ENCODE measurements at places on chromosomes 13 and 19.

GRCh38 chr13:77040076-77040475 lies 13.1 kb upstream of the FBXL3 start:
- DNase-seq = no peak

GRCh38 chr19:9752701-9753443 lies 15.7 kb downstream of the ZNF846 start:
- DNase-seq = no peak

DNA sequence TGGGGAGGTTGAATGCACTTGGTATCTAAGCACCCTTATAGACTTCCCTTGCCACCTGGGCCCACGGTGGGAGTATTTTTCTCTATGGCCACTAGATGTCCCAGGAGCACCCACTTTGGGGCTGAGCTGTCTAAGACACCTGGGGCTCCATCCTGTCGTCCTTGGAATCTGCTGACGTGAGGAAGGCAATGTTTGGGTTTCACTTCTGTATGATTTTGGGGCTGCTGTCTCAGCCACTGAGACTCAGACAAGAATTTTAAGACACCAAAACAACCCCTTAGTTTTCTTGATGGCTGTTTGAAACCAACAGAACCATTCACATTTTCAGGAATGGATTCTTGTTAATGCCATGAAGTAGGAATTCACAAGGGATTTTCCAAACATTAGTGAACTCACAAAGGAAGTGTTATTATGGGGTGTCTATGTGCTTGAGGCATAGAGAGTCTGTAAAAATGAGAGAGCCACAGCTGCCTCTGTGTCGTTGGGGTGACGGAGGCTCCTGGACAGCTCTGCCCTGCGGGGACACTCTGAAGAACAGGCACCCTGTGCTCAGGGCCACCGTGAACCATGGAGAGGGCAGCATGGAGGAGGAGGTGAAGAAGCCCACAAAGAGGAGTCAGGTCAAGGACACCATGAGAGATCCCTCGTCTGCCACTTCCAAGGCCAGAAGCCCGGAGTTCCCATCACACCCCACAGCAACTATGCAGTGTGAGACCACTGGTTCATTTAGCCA lies 106.8 kb upstream of the SPATA13 start:
- peak; percentile 71 for DNase-seq

GRCh38 chr19:13835791-13836723 lies 40.8 kb downstream of the ZSWIM4 start:
- DNase-seq = peak; percentile 35

GRCh38 chr19:45952686-45953505 lies 20.8 kb downstream of the NOVA2 start:
- DNase-seq = peak; percentile 67

GRCh38 chr19:38799104-38799503 lies 10.1 kb downstream of the LGALS7B start:
- no peak for DNase-seq

DNA sequence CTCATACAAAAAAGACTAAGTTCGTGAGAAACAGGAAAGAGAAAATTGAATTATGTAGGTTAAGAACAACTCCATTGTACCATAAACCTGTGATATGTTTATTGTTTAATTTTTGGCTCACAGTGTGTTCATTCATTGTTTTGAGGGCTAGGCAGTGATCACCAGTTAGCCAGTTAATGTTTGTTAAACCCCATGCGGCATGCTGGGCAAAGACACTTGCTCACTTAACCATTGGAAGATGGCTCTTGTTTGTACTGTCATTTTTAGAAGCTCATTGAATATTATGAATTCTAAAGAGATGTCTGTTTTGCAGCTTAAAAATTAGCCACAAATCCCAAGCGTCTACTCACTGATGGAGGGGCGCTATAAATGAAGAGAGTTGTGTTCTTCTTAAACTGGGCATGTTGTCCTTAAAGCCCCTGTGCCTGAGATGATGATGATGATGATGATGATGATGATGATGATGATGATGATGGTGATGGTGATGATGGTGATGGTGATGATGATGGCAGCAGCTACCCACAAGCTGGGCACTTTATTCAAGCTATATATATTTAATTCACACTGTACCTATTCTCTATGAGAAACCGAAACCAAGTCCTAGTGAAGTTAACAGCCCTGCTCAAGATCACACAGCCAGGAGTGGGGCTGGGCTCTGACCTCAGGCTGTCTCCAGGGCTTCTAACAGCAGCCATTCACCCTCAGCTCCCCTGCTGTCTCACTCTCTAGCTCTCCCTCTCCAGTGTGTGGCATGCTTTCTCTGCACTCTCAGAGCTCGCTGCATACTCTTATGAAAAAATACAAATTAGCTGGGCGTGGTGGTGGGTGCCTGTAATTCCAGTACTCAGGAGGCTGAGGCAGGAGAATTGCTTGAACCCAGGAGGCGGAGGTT lies 169.1 kb downstream of the SHISA2 start:
- no peak for DNase-seq

GRCh38 chr13:105365021-105365550 lies 1170.4 kb downstream of the EFNB2 start:
- DNase-seq = no peak

DNA sequence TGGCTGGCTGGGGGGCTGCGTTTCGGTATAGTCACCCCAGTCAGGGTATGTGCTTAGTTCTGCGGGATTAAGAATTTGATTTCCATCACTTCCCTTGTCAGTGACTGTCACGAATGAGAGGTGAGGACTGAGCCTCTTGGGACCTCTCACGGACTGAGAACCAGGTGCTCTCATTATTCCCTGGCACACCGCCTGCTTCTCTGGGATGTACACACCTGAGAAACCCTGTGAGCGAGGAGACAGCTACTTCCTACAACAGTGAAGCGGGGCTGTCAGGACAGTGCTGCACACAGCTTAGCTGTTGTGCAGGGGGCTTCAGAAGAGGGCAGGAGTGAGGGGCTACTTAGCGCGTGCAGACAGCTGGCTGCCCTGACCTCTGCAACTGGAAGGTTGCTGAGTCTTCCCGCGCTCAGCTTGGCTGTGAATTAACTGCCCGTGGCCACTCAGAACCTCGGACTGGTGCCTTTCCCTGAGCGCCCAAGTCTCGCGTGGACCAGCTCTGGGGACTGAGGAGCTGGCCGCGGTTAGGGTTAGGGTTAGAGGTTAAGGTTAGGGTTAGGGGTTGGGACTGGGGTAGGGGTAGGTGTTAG lies 65.3 kb upstream of the MCF2L start:
- no peak for DNase-seq

- no peak for DNase-seq
Measured at GRCh38 chr13:96481482-96481881, 391.6 kb downstream of the HS6ST3 start.

DNA sequence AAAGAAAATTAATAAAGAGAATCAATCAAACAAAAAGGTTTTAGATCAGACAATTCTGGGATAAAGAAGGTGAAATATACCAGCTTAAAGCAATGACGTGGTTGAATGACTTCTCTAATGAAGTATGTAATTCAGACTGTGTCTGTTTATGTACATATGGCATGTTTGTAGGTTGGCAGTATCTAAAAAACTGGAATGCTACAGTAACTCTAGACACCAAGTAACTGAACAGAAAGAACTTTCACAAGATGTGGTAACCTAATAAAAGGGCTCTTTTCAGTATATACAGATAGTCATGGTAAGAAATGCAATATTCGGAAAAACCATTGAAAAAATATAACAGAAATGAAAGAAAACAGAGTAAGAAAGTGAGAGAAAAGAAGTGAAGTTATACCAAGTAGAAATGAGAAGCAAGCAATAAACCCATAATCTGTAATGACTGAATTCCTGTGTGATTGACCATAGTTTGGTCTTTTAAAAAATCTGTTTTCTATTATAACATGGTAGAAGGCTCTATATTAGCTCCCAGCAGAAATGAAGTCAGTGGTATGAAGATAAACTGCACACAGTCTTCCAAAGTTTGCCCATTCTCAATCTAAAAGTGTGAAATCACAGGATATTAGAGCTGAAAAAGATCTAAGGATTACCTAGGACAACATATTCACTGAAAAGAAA lies 31.4 kb downstream of the ELF1 start:
- no peak for DNase-seq

GRCh38 chr13:46184277-46184699 lies 2.3 kb upstream of the LCP1 start:
- peak; percentile 87 for DNase-seq

- DNase-seq = no peak
Measured at GRCh38 chr13:63305641-63306133, 1890.0 kb upstream of the PCDH20 start.

DNA sequence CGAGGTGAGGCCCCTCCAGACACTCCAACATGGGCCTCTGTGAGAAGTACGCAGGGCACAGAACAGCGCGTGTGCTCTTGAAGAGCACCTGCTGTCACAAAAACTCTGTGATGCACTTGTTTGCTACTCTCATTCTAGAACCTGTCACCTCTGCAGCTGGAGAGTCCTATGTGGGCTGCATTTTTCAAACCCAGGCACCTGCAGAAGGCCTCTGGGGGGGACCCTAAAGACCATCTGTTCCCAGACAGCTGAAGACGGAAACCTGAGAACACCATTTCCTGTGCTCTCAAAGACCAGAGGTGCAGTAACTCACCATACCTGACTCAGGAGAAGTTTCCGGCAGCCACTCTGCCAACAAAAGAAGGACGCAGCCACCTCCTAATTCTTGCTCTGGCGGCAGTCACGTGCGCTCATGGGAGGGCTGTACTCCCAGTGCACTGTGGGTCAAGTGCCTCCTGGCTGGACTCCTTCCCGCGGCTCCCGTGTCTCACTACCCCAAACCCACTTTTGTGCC lies 28.1 kb downstream of the RANBP3 start:
- peak; percentile 47 for DNase-seq

DNA sequence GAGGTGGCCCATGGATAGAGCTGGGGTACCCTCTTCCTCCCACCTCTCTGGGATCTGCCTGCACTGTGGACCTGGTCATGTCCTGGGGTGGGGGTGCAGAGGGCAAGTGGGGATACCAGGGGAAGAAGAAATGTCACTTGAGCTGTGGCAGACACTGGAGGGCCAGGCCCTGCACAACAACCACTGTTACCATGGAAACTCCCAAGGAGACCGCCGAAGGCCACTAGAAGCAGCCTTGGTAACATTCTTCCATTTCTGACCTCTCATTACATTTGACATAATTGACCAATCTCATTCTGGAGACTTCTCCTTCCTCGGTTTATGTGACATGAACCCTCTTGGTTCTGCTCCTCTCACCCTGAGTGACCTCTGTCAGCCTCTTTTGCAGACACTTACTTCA lies 179.9 kb upstream of the SERP2 start:
- no peak for DNase-seq

DNA sequence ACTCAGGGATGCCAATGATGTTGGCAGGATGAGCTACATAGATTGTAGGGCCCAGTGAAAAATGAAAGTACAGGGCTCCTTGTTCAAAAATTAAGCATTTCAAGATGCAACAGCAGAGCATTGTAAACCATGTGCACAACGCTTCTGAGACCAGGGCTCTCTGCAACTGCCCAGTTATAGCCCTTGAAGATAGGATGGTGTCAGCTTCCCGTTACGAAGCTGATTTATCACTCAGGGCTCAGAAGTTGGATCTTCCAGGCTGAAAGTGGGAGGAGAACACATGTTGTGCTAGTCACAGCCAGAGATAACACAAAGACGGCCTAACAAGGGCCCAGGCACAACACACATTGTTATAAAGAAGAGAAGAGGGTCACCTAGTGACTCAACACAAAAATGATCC lies 466.7 kb downstream of the TUBA3C start:
- DNase-seq = no peak

DNA sequence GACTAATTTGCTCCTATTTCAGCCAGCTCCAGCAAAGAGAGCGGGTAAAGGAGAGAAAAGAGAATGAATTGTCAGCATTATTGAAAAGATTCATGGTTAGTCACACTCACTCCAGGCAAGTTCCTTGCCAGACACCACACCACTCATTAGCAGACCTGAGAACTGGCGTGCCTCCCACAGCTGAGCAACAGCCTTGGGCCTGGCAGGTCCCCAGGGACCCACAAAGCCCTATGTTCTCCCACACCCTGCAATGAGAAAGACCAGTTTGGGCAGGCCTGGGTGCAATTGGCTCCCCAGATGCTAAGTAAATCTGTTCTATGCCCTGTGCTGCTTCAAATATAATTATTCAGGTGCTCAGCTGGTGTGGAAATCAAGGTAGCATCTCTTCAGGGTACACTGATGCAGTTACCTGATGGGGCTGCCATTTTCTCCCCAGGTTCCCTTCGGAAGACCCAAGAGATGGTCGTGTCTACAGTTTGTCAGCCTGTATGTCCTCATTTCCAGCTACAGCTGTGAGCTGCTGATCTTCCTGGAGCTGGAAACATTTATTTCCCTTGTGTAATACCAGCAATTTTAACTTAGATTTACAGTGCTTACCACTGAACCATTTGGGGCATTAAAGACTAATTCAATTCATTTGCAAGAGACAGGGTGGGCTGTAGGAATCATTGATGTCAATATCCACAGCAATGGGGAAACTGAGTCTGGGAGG lies 405.0 kb downstream of the COG6 start:
- peak; percentile 65 for DNase-seq

GRCh38 chr19:9075064-9075949 lies 11.6 kb upstream of the OR1M1 start:
- peak; percentile 23 for DNase-seq

DNA sequence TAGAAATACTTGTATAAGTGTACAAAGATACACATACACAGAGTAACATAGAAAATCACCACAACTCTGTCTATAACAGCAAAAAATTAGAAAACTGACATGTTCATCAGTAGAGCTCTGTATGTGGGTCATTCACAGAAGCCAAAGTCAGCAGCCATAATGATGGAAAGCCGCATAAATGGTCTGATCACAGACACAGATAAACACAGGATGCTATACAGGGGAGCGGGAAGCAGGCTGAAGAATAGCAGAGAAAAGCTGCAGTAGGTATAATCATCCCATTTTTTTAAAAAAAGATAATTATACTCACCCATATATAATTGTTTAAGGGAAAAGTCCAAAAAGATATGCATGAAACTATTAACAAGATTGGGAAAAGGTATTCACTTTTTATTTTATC lies 31.5 kb downstream of the RCBTB1 start:
- DNase-seq = no peak

DNA sequence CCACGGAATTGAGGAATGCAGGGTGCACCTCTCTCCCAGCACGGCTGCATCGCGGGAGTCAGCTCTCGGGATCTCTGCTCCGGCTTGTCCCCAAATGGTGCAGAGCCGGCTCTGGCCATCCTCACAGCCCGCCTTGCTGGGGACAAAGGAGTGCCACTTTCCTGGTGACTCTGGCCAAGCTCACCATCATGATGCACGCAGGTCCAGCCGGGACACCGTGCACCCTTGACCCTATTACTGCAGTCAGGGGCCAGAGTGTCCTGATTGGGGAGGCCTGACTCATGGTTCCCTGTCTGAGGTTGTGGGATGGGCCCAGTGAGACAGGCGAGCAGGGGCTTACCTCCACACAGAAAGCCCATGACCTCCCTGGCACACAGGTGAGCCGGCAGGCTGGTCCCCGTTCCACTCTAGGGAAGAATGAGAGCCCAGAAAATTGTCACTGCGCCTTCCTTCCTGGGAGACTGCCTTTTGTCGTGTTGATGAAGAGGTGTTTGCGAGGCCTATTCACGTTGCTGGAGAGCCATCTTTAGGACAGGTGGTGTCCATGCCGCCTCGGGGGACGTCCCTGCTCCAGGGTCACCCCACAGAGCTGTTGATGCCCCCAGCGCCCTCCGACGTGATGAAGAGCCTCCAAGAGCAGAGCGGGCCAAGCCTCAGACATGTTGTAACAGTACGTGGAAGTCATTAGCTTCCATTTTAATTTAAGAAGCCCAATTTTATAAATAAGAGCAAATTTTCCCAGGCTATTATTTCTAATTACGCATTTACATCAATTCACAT lies 18.5 kb upstream of the VSTM2B start:
- no peak for DNase-seq
